SK-N-DZ (cell line): ENCODE measurements at places on chromosomes 6 and 20.

- peak; percentile 59 for DNase-seq
Observed at GRCh38 chr20:21719592-21720214, 14.2 kb downstream of the PAX1 start.

DNA sequence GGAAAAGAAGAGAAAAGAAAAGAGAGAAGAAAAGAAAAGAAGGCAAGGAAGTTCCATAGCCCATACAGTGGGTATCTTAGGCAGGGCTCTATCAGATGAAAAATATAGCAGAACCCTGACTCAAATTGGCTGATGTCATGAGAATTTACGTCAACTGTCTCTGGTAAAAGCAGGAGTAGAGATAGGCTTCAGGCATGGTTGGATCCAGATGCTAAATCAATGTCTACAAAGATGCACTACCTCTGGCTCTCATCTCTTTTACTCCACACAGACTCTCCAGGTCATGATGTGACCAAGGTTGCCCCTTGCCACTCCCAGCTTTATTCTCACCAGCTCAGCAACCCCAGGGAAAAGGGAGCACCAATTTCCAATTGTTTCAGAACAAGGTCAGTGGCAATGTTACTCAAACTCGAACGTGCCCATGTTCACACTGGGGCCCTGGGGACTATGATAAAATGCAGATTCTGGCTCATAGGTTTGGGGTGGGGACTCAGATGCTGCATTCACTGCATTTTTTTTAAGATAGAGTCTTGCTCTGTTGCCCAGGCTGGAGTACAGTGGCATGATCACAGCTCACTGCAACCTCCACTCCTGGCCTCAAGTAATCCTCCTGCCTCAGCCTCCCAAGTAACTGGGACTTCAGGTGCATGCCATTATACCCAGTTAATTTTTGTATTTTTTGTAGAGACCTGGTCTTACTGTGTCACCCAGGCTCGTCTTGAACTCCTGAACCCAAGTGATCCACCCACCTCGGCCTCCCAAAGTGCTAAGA lies 33.4 kb upstream of the PTGIS start:
- peak; percentile 52 for DNase-seq

DNA sequence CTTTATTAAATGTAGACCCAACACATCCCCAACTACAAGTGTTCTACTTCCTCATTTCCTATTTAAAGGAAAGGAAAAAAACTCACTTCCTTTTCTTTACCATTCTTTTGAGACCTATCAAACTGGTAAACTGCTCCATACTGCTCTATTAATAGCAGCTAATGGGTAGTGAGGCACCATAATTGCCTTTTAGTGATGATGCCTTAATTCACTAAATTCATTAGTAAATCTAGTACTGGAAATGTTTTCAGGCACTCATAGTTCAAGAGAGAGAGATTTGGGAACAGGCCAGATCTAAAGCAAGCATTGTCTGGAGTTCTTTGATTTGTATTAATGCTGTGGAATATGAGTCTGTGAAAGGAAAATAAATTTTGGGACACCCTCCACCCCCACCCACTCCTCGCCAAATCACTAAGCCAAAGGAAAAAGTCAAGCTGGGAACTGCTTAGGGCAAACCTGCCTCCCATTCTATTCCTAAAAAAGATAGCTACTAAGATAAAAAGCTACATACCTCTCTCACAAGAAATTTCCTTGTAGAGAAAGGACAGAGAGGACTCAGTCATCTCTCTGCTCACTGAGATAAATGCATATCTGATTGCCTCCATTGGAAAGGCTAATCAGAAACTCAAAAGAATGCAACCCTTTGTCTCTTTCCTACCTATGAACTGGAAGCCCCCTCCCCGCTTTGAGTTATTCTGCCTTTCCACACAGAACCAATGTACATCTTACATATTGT lies 13.6 kb upstream of the IBTK start:
- DNase-seq = no peak

GRCh38 chr6:410555-411395 lies 19.2 kb downstream of the IRF4 start:
- DNase-seq = no peak

GRCh38 chr20:14888134-14888533 lies 550.7 kb upstream of the FLRT3 start:
- peak; percentile 23 for DNase-seq

DNA sequence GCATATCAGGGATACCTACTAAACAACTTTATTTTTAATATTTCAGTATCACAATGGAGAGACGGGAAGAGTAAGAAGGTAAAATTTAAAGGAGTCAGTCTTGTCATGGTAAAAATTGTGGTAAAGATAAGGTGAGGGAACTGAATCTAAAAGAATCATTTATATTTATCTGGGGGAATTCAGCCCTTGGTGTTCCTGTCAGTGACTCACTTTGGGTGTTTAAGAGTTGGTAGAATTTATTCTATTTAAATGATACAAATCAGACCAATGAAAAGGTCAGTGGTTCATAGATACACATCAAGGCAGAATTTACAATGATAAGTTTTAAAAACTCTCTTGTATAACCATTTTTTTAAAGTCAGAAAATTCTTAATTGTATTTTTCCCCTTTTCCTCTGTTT lies 164.4 kb downstream of the CDKAL1 start:
- DNase-seq = no peak

DNA sequence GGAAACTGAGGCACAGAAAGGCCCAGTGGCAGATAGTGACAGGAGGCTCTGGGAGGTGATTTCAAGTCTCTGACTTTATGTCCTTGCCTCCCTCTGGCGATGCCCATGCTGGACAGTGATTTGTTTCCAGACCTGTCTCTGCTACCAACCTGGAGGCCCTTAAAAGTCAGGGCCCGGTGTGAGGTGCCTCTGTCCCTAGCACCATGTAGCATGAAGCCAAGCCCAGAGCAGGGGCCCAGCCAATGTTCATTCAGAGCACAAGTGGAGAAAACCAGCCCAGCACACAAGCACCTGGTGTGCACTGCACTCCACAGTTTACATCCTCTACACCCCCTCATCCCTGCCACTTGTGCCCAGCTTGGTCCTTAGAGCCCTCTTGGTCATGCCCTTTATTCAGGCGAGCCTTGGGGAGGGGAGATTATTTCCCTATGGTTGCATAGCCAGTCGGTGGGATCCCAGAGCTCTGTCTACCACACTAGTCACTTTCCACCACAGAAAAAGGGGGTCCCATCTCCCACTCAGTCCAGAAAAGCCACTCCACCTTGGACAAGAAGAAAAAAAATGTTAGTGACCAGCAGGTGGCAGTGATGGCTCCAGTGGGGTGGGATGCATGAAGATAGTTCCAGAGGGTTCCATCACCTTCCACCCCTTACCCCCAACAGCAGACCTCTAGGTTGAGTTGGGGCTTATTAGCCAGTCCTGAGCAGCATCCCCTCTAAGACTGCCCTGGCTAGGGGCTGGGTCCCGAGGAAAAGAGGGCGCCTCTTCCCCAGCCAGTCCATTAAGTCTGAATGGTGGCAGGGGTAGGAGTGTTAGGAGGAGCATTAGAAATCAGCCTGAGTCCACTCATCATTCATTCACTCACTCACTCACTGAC lies 30.9 kb downstream of the KIAA1755 start:
- no peak for DNase-seq

GRCh38 chr6:1526398-1527072 lies 83.2 kb upstream of the FOXC1 start:
- no peak for DNase-seq
